ENCODE measurements at places on chromosomes 4 and X.

- DNase-seq, result peak; percentile 2
These were observed 447.7 kb downstream of the STIM2 start for GRCh38 chr4:27308379-27308778.

DNA sequence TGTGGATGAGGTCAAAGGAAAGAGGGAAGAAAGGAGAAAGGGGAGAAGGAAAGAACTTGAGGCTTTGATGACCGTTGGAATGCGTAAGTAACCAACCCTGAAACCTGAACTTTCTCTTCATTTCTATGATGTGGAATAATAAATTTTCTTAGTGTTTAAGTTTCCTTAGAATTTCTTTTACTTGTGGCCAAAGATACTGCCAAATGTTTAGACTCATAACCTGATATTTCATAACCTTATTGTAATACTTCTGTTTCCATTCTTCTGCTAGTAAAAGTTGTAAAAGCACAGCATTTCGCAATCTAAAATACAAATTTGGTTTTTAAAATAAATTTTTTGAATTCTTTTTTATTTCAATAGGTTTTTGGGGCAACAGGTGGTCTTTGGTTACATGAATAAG, 258.5 kb upstream of the GIMD1 start:
- no peak for DNase-seq

DNA sequence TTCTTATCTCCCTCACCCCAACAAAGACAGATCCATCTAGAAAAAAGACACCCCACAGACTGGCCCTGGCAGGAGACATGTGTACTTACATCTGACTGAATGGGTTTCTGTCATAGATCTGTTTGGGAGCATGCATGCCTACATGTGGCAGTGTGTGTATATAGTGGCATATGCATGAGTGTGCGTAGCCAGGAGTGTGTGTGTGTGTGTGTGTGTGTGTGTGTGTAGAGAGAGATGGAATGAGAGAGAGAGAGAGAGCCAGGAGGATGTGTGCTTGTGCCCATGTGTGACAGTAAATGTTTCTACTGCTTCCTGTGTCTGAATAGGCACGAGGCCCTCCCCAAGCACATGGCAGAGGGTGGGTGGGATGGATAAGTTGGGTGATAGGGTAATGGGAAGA, 37.1 kb downstream of the EFNB1 start:
- no peak for DNase-seq

DNA sequence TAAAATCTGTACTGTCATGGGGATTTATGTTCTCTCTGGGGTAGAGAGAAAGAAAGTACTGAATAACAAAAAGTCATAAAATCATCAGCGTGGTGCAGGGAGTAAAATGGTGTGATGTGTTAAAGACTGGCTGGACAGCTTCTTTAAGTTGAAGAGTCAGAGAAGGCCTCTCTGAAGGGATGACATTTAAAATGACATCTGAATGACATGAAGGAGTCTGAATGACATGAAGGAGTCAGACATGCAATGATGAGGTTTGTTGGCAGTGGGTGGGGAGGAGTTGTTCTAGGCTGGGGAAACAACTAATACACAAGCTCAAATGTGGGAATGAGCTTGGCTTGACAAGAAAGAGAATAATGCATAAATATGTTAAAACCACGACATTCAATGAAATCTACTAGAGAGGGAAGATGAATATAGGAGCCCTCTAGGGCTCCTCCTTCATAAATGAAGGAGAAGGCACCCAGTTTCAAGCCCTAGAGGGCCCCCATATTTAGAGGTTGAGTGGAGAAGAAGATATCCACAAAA, 63.9 kb upstream of the KIT start:
- no peak for DNase-seq

- no peak for DNase-seq
These were observed 7.8 kb downstream of the DOCK11 start for GRCh38 chrX:118503260-118504041.

DNA sequence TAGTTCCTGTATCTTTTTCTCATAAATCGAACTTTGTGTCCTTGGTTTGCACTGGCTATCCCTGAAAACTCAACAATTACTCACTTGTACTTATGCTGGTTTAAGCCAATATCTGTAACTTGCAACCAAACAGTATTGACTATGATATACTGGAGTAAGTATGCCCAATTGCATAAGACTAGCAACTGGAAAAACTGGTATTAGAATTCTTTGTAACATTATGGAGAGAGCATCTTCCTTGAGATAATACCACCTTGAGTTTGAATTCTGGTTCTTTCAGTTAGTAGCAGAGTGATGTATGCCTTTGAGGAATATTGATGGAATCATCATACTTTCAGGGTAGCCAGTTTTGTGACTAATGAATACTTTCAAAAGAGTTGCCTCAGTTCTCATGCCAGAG, 28.1 kb downstream of the BMP3 start:
- DNase-seq, result no peak

DNA sequence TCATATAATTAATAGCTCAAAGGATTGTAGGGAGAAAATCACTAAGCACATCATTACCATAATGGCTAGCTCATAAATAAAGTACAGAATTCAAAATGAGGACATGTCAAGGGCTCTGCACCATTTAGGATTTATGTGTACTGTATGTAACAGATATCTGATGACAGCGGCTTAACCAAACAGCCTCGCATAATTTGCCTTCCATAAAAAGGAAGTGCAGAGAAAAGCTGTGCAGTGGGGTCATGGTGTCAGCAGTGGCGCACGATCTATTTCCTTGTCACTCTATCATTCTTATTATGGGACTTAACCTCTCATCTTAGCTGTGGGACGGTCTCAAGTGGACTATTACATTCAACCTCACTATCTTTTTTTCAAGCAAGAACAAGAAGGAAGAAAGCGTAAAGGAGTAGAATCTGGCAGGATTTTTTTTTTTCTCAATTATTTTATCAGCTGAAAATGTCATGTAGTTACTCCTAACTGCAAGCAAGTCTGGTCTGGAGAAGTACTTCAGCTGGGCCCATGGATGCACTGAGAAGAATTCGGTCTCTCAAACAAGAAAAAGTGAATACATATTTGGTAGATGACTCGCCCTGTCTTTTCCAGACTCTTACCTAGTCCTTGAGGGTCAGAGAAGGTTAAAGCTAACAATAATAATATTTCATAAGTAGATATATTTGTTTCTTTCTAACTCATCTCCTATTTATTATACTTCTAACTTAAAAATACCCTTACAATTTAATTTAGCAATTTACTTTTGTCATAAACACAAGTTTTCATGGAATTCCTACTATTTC, 94.6 kb downstream of the COX18 start:
- peak; percentile 13 for DNase-seq

DNA sequence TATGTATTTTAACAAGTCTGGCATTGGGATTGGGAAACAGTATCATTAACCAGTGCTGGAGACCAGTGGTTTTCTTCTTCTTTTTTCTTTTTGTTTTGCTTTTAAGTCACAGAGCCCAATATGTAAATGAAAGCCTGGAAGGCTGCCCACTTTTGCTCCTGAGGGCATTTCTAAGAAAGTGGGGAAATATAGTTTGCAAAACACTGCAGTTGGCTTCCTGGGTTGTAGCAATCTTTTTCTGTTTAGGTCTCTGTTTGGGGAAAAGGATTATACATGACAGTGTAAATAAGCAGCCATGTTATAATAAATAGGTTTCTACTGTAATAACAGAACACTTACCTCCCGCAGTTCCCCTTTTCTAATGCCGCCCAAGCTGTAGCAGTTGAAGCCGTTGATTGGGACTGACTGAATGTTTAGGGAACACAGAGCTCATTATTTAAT, 105.5 kb downstream of the TMEM164 start:
- no peak for DNase-seq

DNA sequence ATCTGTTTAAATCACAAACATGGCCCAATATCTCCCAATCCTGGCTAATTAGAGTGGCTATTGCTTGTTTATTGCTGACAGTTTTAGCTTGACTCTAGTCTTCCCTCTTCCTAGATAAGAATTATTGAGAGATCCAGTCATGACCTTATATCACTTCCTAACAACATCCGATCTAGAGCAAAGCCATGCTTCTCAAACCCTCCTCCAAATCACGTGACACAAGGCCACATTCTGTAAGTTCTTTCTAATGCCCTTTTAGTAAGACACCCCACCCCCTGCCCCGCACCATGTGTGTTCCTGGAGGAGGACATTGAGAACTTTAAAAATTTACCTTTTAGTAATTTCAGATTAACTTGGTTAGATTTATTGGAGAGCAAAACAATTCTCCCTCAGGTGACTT, 40.6 kb upstream of the RASSF6 start:
- no peak for DNase-seq

- DNase-seq, result peak; percentile 58
These were observed 65.8 kb upstream of the MSN start for GRCh38 chrX:65601530-65602220.

GRCh38 chr4:41281038-41281634, 24.4 kb downstream of the UCHL1 start:
- peak; percentile 87 for DNase-seq

DNA sequence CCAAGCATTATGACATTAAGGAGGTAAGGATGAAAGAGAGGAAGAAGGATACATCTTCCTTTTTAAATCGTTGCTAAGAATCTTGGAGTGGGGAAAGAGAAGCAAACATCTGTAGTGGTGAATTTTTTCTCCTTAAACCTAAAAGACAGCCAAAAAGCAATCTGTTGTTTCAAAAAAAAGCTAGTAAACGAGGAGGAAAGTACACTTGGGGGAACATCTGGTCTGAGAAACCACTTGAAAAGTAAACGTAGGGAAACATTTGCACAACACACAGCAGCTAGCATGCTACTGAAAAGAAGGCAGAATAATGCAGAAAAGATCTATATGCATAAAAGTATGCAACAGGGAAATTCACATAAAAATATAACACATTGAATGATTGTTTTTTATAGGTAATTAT, 1485.6 kb downstream of the PCDH19 start:
- no peak for DNase-seq

DNA sequence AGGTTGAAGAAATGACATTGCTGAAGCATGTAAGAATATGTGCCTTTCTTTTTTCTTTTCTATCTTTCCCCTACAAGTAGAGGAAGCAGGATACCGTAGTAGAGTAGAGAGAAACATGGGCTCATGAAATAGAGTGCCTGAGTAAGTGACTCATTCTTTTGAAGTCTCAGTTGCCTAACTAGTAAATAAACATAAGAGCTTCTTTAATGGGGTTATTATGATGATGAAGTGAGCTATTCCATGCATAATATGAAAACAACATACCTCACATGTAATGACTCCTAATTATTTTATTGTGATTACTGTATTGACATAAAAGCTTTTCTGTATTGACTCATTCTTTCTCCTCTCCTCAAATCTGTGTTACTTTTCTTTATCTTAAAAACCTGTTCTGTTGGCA, 1538.2 kb downstream of the TECRL start:
- no peak for DNase-seq

GRCh38 chr4:185204238-185204910, 574 bp upstream of the CFAP97 start:
- DNase-seq, result peak; percentile 21

GRCh38 chrX:17584248-17584681, 153.0 kb upstream of the SCML1 start:
- peak; percentile 39 for DNase-seq

DNA sequence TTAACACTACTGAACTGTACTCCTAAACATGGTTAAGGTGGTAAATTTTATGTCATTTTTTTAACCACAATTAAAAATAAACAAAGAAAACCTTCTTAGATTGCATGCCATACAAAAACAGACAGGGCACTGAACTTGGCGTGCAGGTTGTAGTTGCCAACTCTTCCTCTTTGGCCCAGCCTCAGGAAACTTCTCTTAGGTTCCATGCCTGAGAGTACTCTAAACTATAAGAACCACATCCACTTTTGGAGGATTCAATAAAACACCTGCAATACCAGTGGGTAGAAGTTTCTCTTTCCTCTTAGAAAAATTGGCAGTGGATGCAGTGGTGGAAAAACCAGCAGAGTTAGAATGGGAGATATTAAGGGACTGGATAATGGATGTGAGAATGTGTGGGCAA, 103.4 kb downstream of the LUZP4 start:
- DNase-seq, result no peak

- DNase-seq, result no peak
These were observed 95.0 kb downstream of the TMEM164 start for GRCh38 chrX:110097920-110098319.

GRCh38 chr4:30265716-30266115, 454.5 kb upstream of the PCDH7 start:
- DNase-seq, result no peak

- DNase-seq, result no peak
These were observed 171.4 kb upstream of the ANXA3 start for GRCh38 chr4:78379991-78380729.

DNA sequence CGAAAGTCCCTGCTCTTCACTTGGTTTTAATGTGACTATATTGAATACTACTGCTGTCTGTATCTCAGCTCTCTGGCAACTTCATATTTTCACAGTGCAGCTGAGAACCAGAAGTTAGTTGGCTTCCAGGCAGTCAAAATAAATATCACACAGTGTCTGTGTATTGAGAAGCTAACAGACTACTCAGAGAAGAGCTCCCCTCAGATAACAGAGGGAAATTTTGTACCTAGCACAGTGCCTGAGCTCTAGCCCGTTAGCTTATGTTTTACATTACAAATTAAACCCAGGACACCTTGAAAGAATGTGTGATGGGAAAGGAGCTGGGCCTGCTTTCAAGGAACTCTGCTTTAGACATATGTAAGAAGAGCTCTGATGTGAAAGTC, 22.7 kb downstream of the JADE1 start:
- DNase-seq, result no peak

All from umbilical cord (tissue), 2 donors.